Stimulated activated CD4-positive, alpha-beta T cell treated with anti-CD3 and anti-CD28 coated beads, Interleukin-2, amount 100 ng/mL, for 48 hours (primary cell): ENCODE measurements at places on chromosomes 2 and 18.
A peak's percentile ranks its signal among the peaks of the same experiment; 100 is the strongest.

DNA sequence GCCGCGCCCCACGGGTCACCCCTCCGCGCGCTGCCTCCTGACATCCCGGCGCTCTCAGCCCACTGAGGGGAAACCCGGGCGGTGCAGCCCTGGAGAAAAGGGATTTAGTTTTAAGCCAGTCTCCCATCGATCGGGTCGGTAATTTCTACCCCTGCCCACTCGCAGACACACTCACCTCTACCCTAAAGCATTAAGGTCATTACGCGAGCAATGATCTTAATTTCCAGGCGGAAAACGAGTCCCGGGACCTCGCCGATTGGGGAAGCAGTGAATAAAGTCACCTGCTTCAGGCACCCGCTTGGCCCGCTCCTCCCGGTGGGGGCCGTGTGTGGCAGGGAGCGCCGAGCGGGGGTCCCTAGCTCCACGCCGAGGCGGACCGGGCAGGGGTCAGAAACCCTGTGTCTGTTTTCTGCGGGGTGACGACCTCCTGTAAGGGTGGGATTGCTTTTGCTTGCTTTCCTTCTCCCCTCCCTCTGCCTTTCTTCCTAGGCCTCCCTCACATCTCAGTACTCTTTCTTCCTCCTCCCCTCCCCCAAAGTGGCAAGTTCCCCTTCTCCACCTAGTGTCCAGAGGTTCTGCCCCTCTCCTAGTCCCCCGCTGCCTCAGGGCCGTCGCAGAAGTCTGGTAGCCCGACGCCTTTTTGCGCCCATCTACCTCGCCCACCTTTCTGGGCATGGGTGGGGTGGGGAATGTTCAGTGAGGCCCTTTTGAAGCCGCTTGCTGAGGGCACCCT lies 142.6 kb downstream of the MEIS1 start:
- DNase-seq: no peak

- no peak for DNase-seq
Measured at GRCh38 chr2:66813976-66814375, 379.1 kb downstream of the MEIS1 start.

DNA sequence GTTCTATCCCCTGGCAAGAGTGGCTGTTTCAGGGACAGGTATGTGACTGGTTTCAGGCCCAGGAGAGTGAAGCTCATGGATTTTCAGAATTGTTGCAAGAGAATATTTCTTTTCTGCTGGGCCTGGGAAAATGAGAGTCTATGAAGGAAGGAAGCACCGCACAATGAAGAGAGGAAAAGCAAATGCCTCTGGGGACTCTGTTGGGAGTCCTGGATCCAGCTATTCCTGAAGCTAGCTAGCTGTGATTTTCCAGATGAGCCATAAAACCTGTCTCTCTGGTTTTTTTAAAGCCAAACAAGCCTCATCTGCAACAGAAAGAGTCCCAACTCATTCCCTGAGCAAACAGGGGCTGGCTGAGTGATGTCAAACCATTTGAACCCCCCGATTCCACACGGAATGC lies 53.7 kb downstream of the CRACDL start:
- DNase-seq: no peak

- no peak for DNase-seq
Measured at GRCh38 chr2:189679226-189679625, 4.8 kb downstream of the ANKAR start.

GRCh38 chr2:16194530-16194929 lies 254.2 kb downstream of the MYCN start:
- DNase-seq: no peak

DNA sequence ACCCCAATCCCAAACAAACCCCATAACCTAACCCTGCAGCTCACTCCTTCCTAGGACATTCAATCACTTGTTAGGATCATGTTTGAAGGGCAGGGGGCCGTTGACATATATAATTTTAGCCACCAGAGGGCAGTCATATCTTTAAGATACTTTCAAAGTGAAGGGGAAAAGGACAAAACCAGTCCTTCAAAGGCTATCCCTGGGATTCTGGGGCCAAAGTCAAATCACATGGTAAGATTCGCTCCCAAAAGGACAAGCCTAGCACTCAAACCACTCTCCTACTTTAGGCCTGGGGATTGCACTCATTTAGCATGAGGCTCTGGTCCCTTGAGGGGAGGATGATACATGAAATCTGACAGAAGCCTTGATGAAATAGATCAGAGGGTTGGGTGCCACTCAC lies 44.6 kb downstream of the HAUS1 start:
- peak; percentile 54 for DNase-seq

DNA sequence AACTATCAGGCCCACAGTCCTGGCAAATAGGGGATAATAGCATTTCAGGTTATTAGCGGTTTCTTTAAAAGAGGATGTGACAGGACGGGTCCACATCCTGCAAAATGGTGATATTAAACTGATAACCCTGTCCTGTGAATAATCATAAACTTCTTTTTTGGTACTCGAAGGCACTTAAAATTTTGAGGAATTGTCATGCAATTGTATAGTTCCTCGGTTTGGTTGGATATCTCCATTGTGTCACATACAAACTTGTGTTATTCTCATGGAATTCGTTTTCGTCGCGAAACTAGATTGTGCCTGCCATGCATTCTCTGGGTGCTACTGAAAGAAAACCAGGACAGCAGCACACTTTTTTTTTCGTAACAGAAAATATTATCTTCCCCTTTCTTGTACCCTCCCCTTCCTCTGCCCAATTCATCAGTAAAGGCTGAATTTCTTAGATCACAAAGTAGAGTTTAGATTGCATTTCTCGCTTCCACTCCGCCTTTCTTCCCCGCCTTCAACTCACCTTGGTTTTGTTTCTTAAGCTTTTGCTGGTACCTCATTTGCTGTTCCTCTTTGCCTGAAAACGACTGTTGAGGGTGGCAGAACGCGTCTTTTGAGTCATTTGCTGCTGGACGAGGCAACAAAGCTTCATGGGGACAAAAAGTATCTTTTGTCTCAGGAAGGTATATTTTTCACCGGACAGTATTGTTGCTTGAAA lies 1.3 kb downstream of the CERS6 start:
- DNase-seq: no peak

- no peak for DNase-seq
Measured at GRCh38 chr2:132463719-132464118, 47.1 kb downstream of the GPR39 start.

GRCh38 chr2:10405448-10405847 lies 42.7 kb downstream of the ODC1 start:
- no peak for DNase-seq

DNA sequence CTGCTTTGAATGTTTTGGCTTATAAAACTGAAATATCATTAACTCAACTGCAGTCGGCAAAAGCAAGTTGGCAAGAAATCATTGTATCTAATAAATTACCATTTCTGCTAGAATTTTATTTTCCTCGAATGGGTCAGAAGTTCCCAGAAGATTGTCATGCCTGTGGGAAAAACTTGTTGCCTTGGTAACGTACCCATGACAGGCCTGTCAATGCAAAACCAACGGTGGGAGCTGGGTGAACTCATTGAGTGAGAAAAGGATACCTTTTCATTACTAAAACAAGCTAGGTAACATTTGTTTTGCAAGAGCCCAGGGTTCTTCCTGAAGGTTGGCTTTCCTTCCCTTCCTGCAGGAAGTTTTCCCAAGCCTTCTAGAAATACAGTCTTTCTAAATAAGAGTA lies 9.5 kb downstream of the PLB1 start:
- no peak for DNase-seq

- DNase-seq: no peak
Measured at GRCh38 chr2:118374974-118375755, 286.9 kb downstream of the INSIG2 start.

- DNase-seq: no peak
Measured at GRCh38 chr18:25678221-25678620, 326.3 kb upstream of the ZNF521 start.

DNA sequence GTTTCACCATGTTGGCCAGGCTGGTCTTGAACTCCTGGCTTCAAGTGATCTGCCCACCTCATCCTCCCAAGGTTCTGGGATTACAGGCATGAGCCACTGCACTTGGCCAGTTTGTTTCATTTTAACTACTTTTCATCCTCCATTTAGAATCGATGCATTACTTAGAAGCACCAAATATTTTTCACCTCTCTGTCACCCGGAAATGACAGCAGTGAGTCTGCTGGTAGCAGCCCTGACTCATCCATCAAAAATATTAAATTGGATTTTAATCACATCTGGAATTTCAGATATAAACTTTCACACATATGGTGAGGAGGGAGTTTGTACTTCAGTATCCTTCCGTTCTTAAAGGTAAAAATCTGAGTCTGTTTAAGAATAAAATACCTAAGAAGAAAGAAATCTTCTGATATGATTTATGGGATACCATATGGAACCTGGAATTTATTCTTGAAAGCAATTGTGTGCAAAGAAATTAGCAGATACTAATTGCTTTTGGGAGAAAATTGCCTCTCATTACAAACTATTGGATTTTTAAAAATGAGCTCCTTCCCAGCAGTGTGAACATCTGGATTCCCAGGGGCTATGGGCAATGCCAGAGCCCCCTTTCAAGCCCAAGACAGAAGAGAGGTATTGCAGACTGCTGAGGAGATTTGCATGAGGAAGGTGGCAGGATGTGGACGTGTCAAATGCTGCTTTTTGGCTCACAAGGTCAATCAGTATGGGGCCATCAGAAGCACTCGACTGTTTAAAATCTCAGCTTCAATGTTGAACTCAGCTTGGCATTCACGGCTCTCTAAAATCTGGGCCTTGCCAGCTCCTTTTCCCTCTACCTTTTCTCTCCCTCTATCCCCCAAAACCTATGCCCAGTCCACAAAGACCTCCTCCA lies 279.5 kb upstream of the SIX2 start:
- no peak for DNase-seq

DNA sequence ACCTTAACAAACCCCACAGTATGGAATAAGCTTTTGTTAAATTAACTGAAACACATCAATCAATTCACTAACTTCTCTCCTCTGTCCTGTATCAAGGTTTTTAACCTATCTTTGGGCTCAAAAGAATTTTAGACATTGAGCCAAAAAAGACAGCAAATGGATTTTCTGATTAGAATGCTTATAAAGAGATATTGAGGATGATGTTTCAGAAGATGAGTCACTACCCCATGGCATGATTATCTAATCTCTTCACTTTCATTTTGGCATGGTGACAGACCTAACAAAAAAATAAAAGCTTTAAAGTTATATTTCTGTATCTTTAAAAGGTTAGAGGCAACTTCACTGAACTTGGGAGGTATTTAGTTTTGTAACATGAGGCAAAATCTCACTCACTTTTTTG lies 55.5 kb downstream of the SGPP2 start:
- DNase-seq: no peak
